ENCODE measurements at places on chromosomes 7 and 10. TPM values are rescaled to one million over a fixed set of nuclear protein-coding genes. Genes with fewer than 3 reads are reported as not detected.

Gene SEPTIN7
- total RNA-seq: 195 TPM

DNA sequence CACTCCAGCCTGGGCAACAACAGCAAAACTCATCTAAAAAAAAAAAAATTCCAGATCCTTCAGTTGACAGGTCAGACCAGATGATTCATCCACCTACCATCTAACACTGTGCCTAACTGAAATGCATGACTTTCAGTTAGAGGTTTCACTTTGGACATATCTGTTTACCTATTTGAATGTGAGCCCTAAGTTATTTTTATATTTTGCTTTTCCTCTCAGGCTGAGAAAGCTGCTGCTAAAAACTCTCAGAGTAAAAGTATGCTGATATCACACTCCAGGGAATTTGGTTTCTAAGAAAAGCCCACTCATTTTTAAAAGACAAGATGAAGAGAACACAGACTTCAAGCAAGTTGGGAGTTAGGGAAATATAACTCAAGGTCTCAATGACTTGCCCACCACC lies 126.0 kb downstream of the SGMS1 start:
- DNase-seq: no peak

DNA sequence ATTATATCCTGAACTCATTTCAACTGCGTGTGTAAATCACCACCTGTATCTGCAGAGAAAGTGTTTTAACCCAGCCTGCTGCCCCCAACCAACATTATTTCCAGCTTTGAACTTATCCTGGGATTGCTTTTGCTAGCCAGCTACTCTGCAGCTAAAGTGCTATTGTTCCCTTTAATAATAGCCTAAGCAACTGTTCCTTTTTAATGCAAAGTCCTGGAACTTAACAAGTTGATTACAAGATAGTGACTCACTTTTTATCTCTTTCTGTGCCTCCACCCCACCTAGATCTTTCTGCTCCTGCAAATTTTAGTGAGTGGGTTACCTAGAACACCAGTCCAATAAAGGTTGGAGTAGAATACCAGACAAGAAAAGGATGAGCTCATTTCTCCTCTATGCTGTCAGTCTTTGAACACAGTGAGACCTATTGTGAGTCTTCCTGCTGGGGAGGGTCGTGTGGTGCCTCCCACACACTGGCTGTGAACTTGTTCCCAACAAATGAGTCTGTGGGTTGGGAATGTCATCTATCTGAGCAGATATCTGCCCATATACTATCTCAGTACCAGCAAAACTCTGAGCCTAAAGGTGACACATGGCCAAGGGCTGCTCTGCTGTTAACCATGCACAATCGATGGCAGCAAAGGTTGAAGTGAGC lies 137.7 kb downstream of the FAM204A start:
- no peak for DNase-seq

DNA sequence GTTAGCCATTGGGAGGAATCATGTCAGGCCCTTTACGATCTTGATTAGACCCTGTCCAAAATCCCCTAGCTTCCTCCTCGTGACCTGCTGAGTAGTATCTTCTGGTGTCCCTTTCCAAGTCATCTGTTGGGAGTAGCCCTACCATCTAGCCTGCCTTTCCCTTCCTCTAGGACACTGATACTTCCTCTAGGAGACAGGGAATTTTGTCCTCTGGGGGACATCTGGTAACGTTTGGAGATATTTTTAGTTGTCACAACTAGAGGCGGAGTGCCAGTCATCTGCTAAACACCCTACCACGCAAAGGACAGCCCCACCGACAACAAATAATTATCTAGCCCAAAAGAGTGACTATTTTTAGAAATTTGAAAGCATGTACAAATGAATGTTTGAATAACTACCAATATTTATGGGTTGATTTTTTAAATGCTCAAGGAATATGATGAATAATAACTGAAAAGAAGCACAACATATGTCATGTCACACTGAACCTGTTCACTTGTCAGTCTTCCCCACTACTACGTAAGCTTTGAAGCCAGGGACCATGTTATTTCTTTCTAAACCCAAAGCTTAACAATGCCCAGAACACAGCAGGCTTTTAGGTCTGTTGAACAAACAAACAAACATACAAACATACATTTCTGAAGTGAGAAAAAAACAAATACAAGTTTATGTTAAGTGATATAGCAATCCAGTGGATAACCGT lies 105.9 kb downstream of the ARHGAP12 start:
- no peak for DNase-seq

DNA sequence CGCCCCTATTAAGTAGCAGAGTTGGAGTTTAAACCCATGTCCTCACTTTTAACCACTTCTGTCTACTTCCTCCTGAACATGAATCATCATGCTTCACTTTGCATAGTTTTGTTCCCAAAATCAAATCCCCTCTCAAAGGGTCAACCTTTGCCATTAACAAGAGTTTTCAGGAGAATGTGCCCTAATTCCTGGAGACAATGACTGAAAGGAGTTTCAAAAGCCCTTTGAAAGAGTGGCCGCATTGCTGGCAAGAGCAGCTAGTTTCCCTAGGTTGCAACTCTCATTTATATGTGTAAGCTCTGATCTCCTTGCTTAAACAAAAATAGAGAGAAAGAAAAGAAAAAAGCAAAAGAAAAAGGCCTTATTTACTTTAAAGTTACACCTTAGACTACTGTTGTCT lies 9.2 kb downstream of the LGI1 start:
- no peak for DNase-seq

- DNase-seq: no peak
These were observed 68.1 kb upstream of the PHYHIPL start for GRCh38 chr10:59108296-59108870.

DNA sequence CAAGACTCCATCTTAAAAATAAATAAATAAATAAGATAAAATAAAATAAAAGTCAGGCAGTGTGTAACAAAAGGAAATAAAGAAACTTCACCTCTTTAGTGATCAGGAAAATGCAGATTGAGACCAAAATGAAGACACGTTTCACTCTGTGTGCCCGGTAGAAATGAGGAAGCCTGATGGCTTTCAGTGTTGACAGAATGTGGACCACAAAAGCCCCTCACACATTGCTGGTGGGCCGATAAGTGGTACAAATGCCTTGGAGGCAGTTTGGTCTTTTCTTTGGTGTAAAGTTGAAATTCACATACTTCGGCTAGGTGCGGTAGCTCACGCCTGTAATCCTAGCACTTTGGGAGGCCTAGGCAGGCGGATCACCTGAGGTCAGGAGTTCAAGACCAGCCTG lies 44.5 kb upstream of the PFKFB3 start:
- no peak for DNase-seq

Data from mesenteric fat pad (tissue), 1 donor.